ENCODE measurements at places on chromosomes 12 and 14. TPM values are rescaled to one million over a fixed set of nuclear protein-coding genes. Genes with fewer than 3 reads are reported as not detected.
A peak's percentile ranks its signal among the peaks of the same experiment; 100 is the strongest.

DNA sequence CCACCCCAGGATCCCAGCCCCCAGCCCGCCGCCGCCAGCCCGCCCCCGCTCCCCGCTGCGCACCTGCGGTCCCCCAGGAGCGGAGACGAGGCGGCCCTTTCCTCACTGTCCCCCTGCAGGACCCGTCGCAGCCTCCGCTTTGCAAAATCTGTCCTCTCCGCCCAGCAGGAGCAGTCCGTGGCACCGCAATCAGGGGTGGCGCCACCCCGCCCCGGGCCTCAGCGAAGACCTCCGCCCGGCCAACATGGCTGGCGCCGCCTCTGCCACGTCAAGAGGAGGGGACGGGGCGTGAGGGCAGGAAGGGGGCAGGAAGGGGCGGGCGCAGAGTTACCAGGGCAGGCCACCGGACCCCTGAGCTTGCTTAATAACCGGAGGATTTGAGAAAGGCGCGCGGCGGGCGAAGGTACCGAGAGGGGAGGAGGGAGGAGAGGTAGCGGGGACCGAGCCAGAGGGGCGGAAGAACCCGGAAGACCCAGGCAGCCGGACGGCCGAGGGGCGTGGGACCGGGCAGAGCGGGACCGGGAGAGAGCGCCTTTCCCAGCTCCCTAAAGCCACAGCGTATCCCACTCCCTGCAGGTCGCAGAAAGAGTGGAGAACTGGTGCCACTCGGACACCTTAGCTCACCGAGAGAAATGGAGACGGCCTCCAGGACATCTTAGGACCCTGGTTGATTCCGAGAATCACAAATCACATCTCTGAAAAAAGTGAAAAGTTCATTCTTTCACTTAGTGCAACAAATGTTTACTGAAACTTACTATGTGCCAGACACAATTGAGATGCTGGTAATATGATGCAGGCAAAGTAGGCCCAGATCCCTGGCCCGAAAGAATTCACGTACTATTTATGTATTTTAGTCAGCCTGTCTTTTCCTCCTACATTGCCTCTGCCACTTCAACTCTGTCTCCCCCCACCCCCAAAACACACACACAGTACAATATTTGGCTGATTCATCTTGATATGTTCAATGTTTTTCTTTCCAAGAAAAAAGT, at the start of gene SEC23A:
Gene SEC23A (minus strand): TSS at position 267 of the 989 bp plus-strand sequence. CDS start 7,117 bp downstream, outside the sequence.
- peak; percentile 85 for DNase-seq

DNA sequence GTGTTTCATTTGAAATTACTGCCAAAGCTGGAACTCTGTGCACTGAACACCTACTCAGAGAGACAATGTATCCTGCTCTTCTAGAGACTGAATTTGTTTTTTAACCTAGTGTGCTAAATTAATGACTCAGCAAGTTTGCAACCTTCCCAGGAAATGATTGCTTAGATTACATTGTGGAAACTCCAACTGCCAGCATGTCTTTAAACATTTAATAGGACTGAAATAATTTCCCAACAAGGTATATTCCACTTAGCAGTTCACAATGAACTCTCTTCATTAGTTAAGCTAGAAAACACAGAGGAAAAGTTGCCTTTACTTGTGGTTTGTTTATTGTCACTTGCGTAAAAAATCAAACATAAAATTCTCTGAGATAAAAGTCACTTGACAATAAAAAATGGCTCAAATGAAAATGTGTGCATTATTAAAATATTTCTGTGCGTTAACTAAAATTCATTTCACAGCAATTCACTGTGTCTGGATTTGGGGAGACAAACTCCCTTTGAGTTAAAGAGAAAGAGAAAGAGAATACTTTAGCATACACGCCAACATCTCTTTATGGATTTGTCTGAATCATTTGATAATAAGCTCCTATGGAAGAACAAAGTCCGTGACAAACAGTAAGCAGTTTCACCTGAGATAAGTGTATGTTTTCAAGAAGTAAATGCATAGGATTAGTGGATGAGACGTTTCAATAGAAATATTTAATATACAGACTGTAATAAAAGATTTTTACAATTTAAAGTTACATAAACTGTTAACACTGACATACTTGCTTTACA, 284.0 kb downstream of the PRKD1 start:
- DNase-seq, result no peak

CD27 gene
- total RNA-seq, result 156 TPM

DNA sequence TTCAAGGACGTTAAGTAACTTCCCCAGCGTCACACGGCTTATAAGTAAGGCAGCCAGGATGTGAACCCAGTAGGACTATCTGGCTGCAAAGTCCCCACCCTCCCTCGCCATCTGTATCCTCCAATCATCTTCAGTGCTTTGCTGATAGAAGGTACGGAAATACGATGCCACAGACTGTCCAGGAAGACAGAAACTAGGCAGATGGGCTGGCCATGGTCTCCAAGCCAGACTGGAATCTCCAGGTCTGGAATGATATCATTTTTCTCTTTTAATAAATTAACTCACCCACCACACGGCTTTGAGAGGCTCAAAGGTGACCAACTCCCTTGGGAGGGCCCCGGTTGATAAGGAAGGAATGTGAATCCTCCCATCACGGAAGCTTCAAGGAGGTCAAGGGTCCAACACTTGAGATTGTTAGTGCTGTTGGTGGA, 16.3 kb upstream of the BDKRB1 start:
- DNase-seq, result no peak

- no peak for DNase-seq
Measured at GRCh38 chr12:103677905-103678304, 90.8 kb downstream of the STAB2 start.

DNA sequence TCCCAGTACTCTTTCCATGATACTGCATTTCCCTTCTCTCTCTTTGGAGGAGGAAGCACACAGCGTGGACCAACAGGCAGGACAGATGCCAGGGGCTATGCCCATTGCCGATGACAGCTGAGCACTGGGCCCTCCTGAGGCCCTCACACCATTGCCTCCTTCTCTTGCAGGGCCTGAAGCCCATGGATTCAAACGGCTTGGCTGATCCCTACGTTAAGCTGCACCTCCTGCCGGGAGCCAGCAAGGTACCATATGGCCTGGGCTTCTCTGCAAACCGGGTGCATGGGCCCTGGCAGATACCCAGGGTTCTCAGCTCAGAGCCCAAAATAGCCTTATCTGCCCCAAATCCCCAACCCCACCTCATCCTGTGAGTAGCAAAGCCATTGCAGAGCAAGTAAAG, 25.2 kb upstream of the OAS1 start:
- DNase-seq, result no peak

DNA sequence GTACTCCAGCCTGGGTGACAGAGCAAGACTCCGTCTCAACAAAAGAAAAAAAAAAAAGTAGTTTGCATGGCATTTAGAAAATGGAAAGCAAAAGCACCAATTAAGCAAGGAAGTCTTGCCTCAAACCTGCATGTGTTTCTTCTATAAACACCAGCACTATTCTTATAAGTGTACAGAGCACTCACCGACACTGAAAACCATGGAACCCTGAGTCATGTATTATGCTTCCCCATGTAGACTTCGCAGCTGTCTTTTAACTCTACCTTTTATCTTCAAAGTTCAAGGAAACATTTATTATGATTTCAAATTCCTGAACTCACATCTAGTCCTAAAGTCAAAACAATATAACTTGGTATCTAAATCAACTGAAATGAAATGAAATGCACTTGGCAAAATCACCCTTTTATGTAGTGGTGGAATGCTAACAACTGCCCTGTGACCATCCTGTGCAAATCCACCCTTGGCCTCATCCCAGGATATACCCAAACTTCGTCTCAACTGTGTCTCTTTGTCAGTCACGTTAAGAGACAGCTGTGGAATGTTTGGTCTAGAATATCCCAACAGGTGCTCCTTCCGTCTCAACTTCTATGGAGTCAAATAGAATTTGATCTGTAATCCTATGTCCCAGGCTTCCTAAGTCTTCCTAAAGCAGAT, 4.8 kb downstream of the BCAT1 start:
- no peak for DNase-seq

GRCh38 chr14:96055065-96055752, 16.0 kb downstream of the C14orf132 start:
- no peak for DNase-seq

GRCh38 chr12:31772186-31772585, 43.4 kb upstream of the AMN1 start:
- DNase-seq, result no peak

DNA sequence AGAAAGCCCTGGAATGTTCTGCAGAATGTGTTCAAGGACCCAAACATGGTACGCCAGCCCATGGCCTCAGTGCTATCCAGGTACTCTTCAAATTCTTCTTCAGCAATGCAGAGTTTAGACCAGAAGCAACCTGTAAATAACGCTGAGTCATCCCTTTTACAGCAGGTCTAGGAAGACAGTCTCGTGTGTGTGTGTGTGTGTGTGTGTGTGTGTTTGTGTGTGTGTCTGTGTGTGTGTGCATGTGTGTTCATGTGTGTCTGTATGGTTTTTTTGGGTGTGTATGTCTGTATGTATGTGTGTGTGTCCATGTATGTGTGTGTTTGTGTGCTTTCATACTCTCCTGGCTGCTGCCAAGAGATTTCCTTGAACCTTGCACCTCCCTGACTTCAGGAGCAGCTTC, 60.1 kb upstream of the RFX4 start:
- no peak for DNase-seq

DNA sequence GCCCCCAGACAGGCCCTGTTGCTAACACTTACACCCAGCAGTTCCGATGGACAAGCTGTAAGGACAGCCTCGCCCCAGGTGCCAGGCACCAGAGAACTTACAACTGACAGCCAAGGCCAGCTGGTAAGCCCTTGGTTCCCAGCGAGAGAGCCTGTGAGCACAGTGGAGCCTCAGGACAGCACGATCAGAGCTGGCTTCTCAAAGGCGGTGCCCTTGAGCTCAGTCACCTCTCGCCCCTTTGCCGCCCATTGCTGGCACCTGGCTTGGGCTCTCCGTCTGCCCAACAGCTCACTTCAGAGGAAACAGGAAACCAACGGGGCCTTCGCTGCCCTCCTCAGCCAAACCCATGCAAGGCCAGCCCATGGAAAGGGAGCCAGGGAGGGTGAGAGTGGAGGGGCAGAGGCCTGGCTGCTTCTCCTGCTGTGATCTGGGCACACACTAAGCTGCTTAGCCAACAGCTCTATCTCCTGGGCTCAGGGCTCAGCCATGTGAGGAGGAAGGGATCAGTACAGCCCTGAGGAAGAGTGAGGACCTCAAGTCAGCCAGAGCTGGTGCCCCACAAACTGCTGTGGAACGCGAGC, 98.5 kb downstream of the SINHCAF start:
- no peak for DNase-seq

- DNase-seq, result no peak
Measured at GRCh38 chr12:52042706-52043385, 8.4 kb upstream of the NR4A1 start.

GRCh38 chr14:51846631-51847488, 13.6 kb upstream of the GNG2 start:
- DNase-seq, result peak; percentile 83

- DNase-seq, result no peak
Measured at GRCh38 chr14:21083565-21084325, 13.6 kb downstream of the ARHGEF40 start.

Data from CD4-positive, CD25-positive, alpha-beta regulatory T cell (primary cell).